ENCODE measurements at places on chromosomes 1 and 21.

GRCh38 chr1:77015748-77016341 is 148.6 kb downstream of the ST6GALNAC5 start:
- no peak for DNase-seq

DNA sequence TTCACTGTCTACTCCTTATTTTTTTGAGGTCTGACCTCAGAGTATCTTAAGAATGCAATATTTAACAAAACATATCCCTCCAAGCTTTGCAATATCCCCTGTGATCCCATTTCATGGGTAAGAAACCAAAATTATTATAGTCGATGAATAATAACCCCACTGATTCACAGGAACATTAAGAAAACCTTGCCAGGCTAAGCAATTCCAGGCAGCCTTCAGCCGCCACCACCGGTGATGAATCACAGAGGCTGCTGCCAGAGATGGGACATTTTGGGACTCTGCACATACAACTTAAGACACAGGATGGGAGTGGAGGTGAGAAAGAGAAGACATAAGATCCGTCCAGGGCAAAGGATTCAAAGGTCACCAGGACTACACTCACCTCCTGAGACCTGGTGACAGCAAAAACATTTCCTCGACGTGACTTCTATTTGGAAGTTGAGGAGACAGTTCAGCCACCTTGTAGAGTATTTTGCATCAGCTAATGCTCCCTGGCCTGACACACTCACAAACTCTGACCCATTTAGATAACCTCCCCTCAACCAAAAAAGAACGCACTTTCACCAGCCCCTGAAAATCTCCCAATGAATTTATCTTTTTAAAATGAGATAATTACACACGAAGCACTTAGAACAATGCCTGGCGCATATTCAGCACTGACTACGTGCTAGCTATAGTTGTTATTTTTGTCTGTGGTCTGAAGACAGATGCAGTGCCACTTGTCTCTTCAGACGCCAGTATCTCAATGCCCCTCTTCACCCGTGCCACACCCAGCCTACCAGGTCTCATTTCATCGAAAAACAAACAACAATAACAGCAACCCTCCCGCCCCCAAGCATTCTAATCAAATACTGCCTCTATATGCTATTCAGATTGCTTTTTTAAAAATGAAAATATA is 17.8 kb upstream of the OVAAL start:
- DNase-seq, result no peak

DNA sequence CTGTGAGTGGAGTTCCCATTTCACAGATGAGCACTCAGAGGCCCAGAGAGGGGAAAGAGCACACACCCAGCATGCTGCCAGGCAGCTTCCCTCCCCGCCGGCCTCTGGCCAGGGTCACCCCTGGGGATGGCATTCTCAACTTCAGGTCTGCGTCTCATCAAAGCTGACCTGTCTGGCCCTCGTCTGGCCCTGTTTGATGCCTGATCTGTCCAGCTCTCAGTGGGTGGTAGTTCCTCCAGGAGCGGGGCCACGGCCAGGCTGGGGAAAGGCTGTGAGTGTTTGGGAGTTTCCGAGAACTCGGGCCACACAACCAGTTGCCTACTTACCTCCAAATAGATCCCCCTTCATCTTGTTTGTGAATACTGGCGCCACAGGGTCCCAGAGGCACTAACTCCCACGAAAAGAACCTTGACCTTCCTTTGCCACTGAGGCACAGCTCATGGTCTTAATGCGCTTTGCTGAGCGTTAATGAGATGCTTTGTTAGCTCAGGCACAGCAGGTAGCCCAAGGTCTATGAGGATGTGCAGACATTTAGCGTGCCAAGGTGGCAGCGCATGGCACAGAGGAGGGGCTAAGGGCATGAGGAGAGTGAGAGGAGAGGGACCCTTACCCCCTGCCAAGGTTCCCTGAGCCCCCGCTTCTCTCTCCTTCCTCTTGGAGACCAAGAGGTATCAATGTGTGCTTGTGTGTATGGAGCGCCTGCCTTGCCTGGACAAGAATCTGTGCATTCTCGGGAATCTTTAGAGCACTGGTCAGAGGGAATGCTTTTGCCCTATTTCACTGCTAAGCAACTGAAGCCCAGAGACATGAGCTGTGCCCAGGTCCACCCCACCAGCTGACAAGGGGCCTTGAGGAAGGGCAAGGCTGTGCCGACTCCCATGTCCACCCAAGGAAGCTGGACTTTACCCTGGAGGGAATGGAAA is 61.2 kb downstream of the DISP3 start:
- no peak for DNase-seq

DNA sequence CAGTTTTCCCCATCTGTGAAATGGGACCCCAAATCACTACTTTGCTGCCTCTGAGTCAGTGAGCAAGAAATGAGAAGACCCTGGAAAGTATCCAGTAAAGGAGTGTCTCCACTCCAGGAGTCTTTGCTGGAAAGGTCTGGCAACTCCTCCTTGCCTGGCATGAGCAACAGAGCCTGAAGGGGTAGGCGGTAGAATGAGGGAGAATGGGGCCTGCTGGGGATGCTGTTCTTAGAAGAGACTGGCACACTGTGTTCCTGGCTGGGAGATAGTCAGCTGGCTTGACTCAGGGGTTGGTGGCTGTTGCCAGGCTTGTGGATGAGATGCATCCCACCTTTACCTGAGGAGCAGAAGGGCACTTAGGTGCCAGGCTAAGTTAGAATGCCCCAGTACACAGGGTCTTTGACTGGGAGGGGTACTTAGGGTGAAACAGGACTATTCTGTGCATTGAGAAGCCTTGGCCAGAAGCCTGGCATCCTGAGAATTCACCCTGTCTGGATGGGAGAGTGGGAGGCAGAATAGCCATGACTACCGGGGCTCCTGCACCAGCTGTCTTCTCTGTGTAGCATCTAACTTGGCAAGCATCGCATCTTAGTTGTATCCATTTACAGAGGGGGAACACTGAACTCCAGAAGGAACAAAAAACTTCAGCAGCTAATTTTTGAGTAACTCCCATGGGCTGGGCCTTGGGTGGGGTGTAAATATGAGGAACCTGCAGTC is 2.5 kb downstream of the MFSD2A start:
- no peak for DNase-seq

DNA sequence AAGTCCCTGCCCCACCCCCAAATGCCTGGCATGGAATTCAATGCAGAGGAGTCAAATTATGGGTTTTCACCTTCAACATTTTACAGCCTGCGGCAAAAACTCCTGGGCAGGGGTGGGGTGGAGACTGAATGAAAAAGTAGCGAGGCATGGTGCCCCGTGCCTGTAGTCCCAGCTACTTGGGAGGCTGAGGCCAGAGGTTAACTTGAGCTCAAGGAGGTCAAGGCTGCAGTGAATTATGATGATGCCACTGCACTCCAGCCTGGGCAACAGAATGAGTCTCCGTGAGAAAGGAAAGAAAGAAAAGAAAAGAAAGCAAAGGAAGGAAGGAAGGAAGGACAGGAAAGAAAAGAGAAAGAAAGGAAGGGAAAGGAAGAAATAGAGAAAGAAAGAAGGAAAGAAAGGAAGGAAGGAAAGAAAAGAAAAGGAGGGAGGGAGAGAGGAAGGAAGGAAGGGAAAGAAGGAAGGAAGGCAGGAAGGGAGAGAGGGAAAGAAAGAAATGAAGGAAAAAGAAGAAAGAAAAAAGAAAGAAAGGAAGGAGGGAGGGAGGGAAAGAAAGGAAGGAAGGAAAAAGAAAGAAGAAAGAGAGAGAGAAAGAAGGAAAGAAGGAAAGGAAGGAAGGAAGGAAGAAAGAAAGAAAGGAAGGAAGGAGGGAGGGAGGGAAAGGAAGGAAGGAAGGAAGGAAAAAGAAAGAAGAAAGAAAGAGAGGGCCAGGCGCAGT is 11.1 kb downstream of the LEMD1 start:
- no peak for DNase-seq

DNA sequence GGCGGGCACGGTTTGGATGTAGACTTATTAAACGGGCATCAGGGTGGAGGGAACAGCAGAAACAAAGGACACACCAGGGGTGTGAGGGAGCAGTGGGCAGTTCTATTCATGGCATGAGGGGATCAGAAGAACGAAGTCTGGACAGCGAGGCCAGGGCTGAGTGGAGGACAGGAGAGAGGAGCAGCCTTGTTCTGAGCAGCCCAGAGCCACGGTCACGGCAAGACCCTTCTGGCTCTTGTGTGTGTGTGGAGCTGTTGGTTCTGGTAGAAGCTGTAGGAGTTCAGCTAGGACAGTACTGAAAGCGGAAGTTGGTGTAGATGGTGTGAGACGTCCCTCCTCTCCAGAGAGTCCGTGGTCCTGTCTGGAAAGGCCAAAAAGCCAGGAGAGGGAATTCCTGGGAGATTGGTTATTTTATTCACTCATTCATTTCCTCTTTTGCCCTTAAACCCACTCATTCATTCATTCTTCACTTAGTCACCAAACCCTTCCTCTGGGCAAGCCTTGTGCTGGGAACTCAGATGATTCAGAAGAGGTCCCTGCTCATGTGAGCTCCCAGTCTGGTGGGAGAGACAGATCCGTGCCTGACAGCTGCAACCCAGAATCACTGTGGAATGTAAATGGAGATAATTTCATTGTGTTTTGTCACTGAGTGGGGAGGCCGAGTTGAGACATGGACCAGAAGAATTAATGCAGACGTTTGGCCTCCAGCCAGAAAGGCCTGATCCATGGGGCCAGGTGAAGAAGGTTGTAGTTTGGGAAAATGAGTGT is 4.1 kb upstream of the ACOT11 start:
- DNase-seq, result no peak

All from stimulated activated CD8-positive, alpha-beta memory T cell treated with anti-CD3 and anti-CD28 coated beads, Interleukin-4, amount 100 ng/mL, for 1 hour (primary cell).